Activated naive CD4-positive, alpha-beta T cell (primary cell): ENCODE measurements at places on chromosomes 1 and 21.

DNA sequence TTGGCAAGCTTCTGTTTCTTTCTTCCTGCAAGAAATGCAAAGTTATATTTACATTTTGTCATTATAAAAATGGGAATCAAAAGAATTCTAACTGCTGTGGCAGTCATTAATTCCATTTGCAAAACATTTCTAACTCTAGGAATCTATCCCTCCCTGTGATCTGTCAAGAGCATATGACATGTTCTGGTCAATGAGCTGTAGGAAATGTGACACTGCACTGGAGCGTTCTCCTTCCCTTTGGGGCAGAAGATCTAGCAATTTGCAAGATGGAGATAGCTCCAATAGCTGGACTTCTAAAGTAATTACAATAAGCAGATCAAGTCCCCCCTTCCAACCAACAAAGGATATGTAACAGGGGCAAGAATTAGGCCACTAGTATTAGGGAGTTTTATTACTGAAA lies 6.3 kb downstream of the TOMM20 start:
- DNase-seq = no peak

- DNase-seq = no peak
Measured at GRCh38 chr1:185132534-185132933, 24.2 kb downstream of the TRMT1L start.

- DNase-seq = no peak
Measured at GRCh38 chr1:108034396-108034795, 69.4 kb upstream of the VAV3 start.

DNA sequence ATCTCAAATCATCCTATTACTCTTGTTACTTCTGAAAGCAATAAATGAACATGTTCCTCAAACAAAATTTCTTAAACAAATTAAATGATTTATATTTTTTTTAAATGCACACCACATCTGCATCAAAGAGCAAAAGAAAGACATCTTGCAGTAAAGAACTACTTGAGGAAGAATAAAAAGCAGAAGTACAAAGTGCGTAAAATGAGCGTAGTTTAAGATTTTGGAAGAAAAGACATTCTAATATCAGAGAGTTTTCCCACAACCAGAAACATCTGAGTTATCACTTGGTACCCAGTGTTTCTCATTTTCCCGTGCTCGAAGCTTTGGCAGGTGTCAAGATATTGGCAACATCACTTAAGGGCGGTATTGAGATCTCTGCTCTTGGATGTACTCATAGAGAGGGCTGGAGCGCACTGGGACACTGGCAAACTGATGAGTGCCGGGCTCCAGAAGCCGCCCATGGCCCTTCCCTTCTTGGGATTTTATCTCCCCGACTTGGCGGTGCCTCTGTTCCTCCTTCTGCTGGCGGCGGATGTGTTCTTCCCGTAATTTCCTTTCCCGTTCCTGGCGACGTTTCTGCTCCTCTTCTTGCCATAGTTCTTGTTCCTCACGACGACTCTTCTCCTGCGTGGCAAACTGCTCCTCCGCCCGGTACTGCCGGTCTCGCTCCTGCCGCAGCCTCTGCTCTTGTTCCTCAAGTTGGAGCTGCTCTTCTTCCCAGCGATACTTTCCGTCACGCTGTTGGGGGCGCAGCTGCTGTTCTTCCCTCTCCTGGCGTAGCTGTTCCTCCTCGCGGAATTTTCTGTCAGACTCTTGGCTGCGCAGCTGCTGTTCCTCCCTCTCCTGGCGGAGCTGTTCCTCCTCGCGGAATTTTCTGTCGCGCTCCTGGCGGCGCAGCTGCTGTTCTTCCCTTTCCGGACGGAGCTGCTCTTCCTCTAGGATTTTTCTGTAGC lies 7.9 kb downstream of the TCHH start:
- no peak for DNase-seq

DNA sequence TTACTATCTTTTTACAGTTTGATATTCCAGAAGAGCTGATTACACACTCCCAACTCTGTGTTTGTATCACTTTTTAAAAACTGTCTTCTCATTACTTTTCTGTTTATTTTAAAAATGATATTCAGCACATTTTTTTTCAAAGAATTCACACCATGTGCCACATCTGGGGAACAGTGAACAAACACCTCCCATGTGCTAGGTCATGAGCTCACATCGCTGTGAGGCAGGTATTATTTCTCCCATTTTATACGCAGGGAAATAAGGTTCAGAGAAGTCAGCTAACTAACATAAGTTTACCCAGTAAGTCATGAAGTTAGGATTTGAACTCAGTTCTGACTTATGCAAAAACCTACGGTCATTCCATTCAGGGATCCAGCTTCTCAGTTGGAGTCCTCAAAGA lies 44.9 kb downstream of the S1PR1 start:
- DNase-seq = no peak

GRCh38 chr1:26861286-26861701 lies 1.7 kb upstream of the SFN start:
- DNase-seq = no peak

GRCh38 chr1:221397606-221398005 lies 344.3 kb downstream of the DUSP10 start:
- no peak for DNase-seq

GRCh38 chr1:55696181-55696754 lies 481.1 kb upstream of the USP24 start:
- DNase-seq = no peak

- DNase-seq = no peak
Measured at GRCh38 chr1:48051466-48052126, 54.4 kb upstream of the TRABD2B start.

DNA sequence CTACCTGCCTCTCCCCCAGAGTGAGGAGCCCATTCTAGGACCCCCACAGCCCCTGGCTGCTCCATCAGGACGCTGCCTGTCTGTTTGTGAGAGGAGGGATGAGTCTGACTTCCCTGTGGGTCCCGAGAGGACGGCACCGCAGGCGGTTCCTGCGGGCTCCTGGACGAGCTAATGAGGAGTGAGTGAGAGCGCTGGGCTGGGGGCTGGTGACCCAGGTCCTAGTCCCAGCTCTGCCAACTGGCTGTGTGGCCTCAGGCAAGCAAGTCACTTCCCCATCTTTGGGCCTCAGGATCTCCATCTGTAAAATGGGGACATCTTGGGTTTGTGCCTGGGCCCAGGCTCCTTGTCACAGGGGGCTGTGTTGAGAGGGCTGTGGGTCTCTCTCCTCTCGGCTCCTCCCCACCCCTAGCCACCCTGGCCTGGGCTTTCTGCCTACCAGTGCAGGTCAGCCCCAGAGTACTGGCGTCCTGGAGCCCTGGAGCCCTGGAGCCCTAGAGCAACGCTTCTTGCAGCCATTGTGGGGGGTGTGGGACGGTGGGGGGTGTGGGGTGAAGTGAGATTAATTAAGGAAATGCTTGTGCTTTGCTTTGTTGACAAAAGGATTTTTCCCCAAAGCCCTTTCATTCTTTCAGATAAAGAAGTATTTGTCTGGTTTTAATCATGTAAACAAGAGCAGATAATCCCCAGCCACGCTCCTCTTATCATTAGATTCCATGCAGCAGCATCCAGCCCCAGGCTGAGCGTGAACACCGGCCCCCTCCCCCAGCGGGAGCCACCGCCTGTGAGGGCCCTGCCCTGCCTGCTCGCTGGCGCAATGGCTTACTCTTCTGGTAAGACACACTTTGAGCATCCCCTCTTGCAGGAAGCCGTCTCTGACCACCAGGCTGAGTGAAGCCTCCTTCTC lies 26.8 kb downstream of the SLC1A7 start:
- DNase-seq = no peak

- DNase-seq = no peak
Measured at GRCh38 chr1:226576601-226577000, 28.0 kb downstream of the STUM start.

DNA sequence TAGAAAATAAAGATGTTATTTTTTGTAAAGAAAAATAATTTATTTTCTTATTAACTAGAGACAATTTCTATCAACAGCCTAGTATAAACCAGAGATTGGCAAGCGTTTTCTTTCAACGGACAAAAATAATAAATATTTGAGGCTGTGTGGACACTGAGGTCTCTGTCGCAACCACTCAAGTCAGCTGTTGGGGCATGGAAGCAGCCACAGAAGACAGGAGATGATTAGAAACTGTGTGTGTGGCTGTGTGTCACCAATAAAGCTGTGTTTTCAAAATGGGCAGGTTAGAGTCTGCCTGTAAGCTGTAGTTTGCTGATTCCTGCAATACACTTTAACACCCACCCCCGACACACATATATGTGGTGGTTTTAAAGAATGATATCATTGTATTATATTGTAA lies 200.6 kb upstream of the HMCN1 start:
- DNase-seq = no peak

GRCh38 chr21:36640174-36640720 lies 58.7 kb upstream of the SIM2 start:
- DNase-seq = no peak

GRCh38 chr1:8533907-8534306 lies 216.0 kb downstream of the SLC45A1 start:
- DNase-seq = no peak

DNA sequence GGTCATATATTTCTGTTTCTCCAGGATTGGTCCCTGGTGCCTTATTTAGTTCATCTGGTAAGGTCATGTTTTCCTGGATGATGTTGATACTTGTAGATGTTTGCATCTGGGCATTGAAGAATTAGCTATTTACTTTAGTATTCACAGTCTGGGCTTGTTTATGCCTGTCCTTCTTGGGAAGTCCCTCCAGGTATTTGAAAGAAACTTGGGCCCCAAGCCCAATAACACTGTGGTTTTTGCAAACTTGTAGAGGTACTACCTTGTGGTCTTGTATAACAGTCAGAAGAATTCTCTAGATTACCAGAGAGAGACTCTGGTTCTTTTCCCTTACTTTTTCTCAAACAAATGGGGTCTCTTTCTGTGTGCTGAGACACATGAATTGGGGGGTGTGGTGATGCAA lies 251.4 kb upstream of the B3GALT2 start:
- no peak for DNase-seq

- DNase-seq = no peak
Measured at GRCh38 chr1:228071839-228072657, 10.5 kb upstream of the ARF1 start.

- no peak for DNase-seq
Measured at GRCh38 chr1:116038679-116039078, 62.4 kb downstream of the SLC22A15 start.

DNA sequence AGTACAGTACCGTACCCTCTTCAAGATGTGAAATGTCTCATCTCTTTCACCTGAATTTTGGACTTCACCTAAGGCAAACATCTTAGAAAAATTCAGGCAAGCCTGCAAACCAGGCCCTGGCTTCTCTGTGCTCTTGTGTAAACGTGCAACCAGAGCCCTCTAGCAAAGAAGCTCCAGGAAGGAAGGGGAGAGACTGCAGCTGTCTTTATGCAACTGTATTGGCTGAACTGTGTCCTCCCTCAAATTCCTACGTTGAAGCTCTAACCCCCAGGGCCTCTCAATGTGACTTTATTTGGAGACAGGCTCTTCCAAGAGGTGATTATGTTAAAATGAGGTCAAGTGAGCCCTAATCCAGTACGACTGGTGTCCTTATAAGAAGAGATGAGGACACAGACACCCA lies 60.3 kb downstream of the SLC45A1 start:
- no peak for DNase-seq

DNA sequence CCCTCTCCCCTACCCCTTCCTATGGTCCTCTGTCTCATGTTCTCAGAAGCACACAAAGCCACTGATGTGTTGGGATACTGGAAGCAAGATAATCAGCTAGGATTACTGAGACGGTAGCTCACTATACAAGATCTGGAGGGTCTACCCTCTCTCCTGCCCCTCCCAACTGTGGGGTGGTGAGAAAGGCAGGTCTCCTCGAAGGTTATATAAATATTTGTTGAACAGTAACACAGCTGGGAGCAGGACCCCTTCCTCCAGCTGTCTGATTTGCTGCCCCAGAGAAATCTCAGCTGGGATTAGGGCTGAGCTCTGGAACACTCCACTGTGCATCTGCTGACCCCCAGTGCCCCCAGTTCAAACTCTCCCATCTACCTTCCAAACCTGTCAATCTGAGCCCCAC lies 94.2 kb upstream of the IPO9 start:
- DNase-seq = no peak

DNA sequence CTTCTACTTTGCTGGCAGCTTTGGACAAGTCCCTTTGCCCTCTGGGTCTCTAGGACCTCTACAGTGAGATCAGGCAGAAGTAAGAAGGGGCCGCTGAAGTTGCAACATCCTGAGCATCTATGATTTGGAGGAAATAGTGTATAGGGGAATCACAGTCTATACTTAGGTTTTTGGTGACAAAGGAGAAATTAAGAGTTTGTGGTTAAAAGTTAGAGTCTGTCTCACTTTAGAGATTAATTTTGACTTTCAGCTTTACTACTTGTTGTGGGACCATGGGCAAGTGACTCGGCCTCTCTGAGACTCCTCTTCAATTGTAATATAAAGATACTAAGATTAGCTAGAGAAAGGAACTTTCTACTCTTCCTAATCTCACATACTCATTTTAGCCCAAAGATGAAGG lies 33.1 kb upstream of the LMX1A start:
- DNase-seq = no peak

GRCh38 chr1:200006711-200007110 lies 20.8 kb upstream of the NR5A2 start:
- DNase-seq = no peak

GRCh38 chr1:225458222-225458631 lies 30.4 kb upstream of the LBR start:
- DNase-seq = no peak

DNA sequence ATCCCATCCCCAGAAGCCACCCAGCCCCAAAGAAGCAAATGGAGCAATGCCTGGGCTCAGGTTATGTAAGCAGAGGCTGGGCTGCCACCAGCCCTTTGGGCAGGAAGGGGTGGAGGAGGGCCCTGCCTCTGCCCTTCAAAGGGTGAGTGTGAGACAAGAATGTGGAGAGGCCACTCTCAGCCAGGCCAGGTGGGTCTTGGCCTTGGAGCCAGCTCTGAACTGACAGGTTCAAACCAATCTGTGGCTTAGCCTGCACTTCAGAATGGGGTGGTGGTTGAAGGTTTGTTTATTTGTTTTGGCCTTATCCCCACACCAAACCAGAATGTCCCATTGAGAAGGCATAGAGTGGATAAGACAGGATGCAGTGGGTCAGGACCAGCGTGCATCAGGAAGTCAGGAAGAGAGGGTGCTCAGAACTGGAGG lies 29.8 kb downstream of the C1orf116 start:
- no peak for DNase-seq

- DNase-seq = no peak
Measured at GRCh38 chr1:235675152-235675890, 25.7 kb upstream of the GNG4 start.

DNA sequence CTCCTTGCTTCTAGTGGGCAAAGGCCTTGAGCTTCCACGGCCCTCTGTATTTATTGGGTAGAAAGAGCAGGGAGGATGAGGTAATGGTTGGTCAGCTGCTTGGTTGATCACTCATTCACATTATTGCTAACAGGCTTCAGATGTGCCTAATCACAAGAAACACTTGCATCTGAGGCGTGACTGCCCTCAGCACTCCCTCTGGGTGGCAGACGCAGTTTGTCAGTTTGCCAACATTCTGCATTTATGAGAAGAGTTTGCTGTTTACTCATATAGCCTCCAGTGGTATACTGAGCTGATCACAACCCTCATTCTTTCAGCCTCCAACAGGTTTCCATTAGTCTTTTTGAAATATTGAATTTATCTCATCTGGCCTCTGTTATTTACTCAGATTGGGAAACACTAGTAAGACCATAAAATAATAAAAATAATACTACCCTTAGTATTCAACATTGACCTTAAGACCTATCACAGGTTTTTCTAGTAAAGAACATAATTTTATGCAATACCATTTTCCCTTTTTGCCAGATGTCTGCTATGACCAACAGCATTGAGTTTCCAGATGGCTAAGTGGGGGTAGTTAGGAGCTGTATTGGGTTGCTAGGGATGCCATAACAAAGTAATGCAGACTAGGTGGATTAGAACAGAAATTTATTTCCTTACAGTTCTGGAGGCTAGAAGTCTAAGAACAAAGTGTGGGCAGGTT lies 53.3 kb downstream of the PTGFR start:
- no peak for DNase-seq

GRCh38 chr1:235088907-235089306 lies 39.7 kb downstream of the TOMM20 start:
- no peak for DNase-seq
